ENCODE measurements at places on chromosomes 16 and 17.

DNA sequence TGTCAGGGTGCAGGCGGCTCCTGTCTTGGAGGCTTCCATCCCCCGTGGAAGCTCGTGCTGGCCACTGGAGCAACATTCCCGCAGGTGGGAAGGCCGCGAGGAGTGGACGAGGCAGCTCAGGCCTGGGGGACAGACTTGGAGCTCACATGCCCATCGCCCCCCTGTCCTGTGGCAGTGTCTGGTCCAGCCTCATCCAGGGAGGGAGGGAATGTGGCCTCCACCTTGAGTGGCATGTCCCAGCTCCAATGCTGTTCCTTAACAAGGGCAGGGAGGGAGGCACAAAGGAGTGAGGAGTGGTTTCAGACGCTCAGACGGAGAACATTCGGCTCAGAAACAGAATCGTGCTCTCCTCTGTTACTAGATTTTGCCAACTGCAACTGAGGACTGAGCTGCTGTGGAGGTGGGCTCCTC, 159.4 kb upstream of the CHMP6 start:
- peak; percentile 4 for DNase-seq

DNA sequence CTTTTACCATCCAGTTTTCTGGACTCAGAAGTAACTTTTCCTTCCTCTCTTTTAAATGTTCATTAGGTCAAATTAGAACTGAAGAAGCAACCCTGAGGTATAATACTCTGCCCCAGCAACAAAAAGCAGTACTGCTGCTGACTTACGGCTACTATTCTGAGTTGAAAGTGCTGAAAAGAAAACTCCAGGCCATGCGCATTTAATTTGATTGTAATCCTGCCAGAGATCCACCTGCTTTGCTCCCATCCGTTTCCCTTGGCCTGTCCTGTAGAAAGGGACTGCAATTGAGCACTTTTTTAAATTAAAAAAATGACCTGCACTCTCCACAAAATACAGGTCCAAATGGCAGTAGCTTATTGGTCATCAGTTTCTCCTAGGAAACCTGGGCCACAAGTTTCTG, 61.6 kb downstream of the PITPNC1 start:
- no peak for DNase-seq

- no peak for DNase-seq
These were observed 5.9 kb downstream of the ALYREF start for GRCh38 chr17:81885454-81885853.

DNA sequence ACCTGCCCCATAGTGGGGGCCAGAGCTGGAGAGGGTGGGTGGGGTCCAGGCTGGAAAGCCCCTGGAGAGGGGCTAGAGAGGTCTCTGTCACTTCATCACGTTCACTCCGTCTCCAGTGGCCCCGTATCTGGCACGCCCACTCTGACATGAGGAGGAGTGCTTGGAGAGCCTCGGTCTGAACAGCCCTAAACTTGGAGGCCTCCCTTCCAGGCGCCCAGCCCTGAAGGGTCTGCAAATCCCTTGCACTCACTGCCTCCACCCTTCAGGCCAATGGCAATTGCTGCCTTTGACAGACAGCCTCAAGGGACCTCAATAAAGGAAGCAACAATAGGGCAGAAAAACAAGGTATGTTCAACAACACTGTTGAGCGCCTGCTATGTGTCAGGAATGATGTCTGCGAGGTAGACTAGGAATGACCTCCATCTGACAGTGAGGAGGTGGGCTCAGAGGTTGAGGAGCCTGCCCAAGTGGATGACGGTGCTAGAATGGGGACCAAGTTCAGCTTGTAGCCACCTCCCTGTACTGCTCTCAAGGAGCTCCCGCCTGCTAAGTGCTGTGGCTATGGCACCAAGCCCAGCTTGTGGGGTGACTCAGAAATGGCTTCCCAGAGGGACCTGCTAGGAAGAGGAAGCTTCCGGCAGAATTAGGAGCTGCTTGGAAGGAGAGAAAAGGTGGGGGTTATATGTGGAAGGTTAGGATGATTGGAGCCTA, 2.9 kb upstream of the EPX start:
- no peak for DNase-seq

DNA sequence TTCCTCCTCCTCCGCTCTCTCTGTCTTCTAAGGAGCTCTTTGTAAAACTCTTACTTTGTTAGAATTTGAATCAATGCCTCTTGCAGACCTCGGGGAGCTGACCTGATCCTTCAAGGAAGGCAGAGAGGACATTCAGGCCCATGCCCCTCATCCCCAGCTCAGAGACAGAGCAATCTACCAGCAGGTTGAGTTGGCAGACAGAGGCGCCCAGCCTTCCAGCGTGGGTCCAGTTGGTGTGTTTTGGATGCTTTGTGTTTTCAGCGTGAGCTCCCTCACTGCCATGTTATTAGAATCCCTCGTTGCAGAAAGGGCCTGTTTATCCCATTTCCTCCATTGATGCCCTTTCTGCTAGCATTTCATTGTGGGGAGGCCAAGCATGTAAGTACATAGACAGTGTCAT, 167.1 kb downstream of the CMIP start:
- no peak for DNase-seq
